ENCODE measurements at places on chromosomes 2 and 18. TPM values are rescaled to one million over a fixed set of nuclear protein-coding genes. Genes with fewer than 3 reads are reported as not detected.

DNA sequence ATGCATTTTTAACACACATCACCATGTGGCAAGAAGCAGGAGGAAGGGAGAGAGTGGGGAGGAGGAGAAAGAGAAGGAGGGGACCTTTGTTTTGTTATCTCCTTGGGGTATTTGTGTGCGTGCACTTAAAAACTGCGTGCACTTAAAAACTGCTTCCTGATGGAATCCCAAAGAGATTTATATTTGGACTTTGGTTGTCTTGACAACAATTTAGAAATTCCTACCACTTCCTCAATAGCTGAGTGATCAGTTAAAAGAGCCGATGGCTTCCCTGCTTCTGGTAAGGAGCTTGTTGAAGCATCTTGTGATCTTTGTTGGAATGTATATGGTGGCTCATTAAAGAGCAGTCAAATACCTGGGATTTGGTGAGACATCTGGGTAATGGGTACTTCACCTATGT is 4.5 kb downstream of the RAB31 start:
- DNase-seq = no peak

DNA sequence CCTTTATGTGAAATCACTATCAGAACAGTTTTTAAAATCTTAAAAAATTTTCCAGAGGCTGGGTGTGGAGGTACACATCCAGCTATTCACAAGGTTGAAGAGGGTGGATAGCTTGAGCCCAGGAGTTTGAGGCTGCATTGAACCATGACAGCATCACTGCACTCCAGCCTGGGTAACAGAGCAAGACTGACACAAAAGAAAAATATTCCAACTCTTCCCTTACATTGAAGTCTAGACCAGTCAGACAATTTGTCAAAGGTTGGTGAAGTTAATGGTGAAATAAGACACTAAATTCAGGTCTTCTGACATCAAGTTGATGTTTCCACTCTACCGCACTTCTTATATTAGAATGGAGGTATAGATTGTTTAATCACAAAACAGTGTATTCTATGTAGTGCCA is 52.8 kb downstream of the HYCC2 start:
- no peak for DNase-seq

DNA sequence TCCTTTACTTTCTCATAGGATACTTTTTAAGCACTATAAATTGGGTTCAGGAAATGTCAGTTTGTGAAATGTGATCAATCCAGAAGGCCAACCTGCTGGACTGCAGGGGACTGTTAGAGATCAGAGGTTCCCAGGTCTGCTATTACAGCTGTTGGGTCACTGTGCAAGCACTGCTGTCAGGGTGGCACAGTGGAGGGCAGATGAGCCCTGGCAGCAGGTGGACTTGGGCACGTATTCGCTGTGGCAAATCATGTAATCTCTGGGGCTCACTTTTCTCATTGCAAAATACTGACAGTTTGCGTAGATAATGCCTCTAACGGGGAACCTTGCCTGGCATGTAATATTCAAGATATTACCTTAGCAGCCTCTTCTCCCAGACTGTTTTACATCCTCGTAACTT is 18.1 kb downstream of the RAB31 start:
- no peak for DNase-seq

DNA sequence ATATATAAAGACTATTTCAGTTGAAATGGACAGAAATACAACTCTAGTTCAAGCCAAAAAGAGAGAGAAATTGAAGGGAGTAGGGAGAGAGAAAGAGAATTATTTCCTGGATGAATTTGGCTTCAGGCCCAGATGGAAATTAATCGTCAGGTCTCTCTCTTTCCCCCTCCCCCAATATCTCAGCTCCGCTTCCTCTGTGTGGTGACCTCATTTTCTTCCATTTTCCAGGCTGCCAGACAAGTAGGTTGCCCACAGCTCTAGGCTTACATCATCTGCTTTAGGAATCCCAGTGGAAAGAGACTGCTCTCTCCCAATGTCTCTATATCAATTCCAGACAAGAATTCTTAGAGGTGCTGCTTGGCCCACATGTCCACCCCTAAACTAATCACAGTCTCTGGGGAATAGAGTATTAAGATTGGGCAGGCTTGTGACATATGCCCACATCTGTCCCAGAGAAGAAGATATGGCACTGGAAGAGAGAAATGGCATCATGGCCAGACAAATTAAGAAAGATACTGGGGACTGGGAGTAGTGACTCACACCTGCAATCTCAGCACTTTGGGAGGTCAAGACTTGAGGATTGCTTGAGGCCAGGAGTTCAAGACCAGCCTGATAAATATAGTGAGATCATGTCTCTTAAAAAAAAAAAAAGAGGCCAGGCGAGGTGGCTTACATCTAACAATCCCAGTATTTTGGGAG is 37.2 kb upstream of the CFAP36 start:
- DNase-seq = no peak

ZAP70 gene
- 3.9 TPM for total RNA-seq

- peak; percentile 20 for DNase-seq
Observed at GRCh38 chr2:35614640-35615039, 740.9 kb upstream of the CRIM1 start.

DNA sequence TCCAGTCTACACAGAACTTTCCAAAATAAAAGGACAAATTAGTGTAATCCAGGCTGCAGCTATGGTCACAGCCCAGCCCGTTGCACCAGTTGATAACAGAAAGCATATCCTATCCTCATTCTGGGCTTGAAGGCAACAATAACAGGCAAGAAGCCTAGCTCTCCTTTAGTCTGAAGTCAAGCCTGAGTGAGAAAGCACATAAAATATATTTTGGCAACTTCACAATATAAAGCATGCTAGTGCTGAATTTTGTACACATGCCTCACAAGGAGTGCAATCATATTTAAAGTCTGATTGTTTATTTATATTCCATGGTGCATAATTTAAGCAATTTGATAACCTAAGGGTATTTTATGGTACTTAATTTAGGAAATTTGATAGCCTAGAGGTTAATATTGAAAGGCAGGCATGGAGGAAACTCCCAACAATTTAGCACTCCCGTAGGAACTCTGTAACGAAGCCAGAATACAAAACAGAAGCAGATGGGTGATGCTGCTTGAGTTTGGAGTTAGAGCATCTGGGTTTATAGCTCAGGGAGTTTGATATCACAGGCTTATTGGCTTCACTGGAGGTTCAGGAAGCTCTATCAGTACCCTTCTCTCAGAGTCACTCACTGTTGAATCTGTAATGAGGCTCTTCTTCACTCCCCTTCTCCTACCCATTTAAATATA is 1199.1 kb upstream of the GYPC start:
- no peak for DNase-seq

DNA sequence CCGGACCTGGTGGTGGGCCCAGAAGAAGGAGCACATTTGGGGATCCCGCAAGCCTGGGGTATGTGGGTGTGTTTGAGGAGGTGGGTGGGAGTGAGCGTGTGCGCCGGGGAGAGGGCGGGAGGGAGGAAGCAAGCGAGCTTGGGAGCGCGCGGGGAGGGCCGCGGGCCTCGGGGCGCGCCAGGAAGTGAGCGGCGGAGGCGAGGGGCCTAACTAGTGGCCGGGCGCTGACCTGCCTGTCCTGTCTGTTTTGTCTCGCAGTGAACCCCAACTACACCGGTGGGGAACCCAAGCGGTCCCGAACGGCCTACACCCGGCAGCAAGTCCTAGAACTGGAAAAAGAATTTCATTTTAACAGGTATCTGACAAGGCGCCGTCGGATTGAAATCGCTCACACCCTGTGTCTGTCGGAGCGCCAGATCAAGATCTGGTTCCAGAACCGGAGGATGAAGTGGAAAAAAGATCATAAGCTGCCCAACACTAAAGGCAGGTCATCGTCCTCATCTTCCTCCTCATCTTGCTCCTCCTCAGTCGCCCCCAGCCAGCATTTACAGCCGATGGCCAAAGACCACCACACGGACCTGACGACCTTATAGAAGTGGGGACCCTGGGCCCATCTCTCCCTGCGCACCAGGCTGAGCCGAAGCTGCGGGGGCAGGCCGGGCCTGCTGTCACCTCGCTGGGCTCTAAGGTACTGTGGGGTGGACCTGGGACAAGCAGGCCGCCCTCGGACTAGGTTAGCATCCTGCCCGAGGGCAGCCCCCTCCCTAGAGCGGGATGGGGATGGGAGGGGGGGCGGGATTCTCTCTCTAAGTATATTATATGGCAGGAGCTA is 1.2 kb downstream of the HOXD4 start:
- no peak for DNase-seq

DNA sequence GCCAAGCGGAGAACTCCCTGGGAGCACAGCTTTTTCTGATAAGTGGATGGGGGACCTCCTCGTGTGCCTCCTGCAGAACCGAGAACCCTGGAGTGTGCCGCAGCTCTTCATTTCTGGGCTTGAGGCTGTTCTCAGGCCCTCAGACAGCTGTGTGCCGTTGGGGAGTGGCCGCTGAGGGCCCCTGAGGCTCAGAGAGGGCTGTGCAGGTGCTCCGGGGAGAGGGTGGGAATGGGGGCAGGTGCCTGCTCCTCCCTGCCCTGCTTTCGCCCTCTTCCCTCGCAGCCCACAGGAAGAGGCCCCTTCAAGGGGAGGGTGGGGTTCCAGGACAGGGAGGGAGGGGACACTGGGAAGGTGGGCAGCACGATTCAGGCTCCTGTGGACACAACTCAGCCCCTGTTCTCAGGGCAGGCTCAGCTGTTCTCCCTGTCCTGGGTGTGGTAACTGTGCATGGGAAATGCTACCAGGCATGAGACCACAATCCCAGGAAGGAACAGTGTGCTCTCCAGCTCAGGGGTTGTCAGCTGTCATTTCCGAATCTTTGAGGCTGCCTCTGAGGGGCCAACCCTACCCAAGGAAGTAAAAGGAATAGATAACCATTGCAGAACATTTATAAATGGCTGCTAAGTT is 11.3 kb downstream of the LCT start:
- DNase-seq = no peak

CRIM1 gene
- total RNA-seq = 101 TPM

DNA sequence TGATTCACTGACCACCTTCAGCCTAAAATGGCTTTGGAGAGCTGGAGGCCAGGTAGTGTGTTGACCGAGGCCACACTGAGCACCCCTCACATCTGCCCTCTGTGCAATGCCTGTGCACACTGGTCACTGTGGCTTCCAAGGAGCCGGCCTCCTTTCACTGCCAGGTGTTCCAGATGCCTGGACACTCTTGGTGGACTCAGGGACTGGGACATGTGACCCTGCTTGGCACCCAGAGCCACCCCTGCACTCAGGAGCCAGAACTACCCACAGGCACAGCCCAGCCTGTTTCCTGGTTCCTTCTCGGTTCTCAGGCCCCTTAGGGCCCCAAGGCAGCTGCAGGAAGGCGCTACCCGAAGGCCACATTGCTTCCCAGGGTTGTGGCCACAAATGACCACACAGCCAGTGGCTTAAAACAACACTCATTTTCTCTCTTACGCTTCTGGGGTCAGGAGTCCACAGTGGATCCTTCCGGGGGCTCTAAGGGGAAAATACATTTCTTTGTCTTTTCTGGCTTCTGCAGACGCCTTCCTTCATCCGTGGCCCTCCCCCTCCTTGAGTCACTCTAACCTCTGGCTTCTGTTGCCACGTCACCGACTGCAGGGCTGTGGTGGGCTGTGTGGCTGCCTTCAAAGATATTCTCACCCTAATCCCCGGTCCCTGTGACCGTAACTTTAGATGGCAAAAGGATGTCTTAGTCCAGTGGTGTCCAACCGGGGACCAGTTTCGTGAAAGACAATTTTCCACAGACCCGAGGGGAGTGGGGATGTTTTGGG is 78.6 kb downstream of the ASB1 start:
- DNase-seq = no peak

DNA sequence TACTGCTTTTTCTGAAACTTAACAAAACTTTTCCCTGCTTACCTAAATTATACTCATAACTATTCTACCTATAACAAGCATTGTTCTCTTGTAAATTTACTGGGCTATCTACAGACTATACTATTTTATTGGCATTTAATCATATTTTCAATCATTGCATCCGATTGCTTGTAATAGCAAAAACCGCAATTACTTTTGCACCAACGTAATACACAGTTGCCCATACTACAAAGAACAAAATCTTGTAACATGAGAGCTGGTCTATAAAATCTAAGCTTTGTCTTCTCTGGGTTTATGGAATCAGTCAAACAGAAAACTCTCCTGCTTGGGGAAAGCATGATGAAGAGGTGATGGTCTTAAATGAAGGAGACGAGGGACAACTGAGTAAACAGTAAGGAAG is 463.4 kb upstream of the ST6GAL2 start:
- no peak for DNase-seq

DNA sequence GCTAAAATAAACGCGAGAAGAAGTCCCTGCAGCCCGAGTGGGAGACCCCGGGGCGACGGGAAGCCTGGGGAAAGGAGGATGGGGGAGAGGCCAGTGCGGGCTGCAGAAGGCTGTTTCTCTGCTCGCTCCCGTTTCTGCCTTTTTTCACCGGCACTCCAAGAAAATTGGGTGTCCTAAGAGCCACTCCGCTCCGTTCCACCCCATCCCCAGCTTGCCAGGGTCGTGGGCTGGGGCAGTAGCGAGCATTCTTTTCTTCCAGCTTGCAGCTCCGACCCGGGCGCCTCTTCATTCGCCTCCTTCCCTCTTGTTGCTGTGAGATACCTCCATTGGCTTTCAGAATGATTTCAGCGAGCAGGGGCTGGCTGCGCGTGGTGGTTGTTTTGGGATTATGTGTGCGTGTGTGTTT is 1.1 kb downstream of the HOXD3 start:
- DNase-seq = no peak

- no peak for DNase-seq
Observed at GRCh38 chr2:8653485-8653884, 28.4 kb upstream of the ID2 start.

DNA sequence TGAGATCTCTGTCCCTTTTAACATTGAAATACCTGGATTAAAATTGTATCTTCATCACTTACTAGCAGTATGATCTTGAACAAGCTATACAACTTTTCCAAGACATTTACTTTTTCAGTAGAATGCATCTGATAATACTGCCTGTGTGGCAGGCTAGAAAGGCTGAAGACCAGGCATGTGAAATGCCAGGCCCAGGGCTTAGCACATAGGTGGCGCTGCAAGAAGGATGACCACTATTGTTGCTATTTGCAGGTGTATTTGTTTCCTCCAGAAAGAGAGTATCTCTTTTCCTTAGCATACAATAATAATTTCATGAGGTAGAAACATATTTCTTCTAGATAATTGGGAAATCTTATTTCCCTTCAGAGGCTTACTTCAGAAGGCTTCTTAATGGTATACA is 331.3 kb downstream of the THSD7B start:
- no peak for DNase-seq

DNER gene
- 6.0 TPM for total RNA-seq

- no peak for DNase-seq
Observed at GRCh38 chr2:232310696-232311095, 67.9 kb upstream of the ALPP start.

- no peak for DNase-seq
Observed at GRCh38 chr18:44882163-44882868, 201.6 kb downstream of the SETBP1 start.

GRCh38 chr2:105797298-105797819 is 52.6 kb downstream of the NCK2 start:
- DNase-seq = no peak

IL1B gene
- total RNA-seq = not detected

- no peak for DNase-seq
Observed at GRCh38 chr2:206379266-206379665, 64.1 kb upstream of the ADAM23 start.

DRC1 gene
- 3.8 TPM for total RNA-seq

DNA sequence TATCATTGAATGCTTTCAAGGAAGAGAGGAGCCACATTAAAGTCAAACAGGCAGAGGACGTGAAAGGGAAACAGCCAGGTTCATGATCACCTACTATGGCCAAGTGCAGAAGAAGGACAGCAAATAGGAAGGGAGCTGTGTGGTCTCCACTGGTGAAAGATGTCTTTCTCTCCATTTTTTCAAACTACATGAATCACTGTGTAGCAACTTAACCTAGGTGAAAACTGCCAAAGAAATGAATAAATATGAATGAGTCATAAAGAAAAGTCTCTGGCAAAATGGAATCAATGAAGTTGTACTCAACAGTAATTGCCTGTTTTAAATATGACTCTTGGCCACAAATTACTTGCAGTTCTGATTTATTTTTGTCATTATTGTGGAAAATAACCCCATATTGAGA is 452.6 kb upstream of the PKDCC start:
- no peak for DNase-seq
